ENCODE measurements at places on chromosomes 1 and 21.

DNA sequence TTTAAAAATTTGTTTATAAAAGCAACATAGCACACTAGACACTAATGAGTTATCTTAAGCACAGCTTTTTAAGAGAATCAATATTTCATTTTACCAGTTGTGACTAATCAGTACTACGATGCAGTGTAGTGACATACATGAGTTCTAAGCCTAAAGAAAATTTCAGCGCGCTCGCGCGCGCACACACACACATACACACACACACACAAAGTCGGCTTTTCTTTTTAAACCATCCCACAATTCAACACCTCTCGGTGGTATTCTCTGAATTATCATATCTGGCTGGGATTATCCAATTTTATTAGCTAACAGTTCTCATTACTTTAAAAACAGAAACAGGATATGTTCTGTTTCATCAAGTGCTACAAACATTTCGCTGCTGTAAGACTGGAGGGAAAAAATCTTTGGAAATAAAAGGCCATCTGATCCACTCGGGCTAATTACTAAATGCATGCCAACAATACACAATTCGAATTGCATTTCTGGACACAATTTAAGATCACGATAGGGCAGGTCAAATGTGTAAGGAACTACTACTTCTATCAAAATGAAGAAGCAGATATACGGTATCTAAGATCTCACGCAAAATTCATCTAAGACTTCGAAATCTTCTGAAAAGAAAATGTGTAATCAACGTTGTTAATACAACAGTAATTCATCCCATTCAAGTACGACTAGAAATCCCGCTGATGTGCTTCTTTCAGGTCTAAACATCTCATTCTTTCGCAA lies 1.2 kb downstream of the TUT4 start:
- peak; percentile 34 for DNase-seq

- no peak for DNase-seq
These were observed 135.9 kb downstream of the HHAT start for GRCh38 chr1:210464519-210465039.

GRCh38 chr1:19262047-19262446 lies 10.4 kb downstream of the MRTO4 start:
- no peak for DNase-seq

- no peak for DNase-seq
These were observed 68.2 kb downstream of the ZFYVE9 start for GRCh38 chr1:52210044-52210443.

DNA sequence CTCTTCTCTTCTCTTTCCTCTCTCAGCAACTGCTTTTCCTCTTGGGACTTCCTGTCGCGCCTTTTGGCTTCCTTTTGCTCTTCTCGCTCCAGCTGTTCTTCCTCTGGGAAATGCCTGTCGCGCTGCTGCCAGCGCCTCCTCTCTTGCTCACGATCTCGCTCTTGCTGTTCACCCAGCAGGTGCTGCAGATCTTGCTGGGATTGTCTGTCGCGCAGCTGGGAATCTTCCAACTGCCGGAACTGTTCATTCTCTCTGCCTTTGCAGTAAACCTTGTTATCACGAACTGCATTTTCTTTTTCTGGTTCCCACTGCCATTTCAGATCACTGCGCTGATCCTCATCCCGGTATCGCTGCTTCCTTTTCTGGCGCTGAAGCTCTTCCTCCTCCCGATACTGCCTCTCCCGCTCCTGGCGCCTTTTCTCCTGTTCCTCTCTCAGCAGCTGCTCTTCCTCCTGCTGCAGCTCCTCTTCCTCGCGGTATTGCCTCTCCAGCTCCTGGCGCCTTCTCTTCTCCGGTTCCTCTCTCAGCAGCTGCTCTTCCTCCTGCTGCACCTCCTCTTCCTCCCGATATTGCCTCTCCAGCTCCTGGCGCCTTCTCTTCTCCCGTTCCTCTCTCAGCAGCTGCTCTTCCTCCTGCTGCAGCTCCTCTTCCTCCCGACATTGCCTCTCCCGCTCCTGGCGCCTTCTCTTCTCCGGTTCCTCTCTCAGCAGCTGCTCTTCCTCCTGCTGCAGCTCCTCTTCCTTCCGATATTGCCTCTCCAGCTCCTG lies 5.8 kb downstream of the TCHH start:
- no peak for DNase-seq

DNA sequence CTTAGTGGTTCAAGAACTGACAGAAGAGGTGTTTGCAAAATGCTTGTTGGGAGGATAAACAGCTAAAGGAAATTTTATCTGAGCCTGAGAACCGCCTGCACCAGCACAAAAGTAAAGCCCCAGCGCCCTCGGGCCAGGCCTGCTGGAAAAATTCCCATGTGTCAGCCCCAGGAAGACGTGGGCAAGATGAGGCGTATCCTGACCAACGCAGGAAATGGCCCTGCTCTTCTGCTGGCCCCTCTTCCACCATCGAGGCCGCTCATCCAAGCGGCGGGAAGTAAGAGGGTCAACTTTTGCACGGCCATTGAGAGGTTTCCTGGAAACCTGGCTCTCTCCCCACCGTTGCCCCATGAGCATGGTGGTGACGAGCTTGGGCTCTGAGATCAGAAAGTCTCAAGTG lies 39.6 kb downstream of the LRRC3 start:
- no peak for DNase-seq

DNA sequence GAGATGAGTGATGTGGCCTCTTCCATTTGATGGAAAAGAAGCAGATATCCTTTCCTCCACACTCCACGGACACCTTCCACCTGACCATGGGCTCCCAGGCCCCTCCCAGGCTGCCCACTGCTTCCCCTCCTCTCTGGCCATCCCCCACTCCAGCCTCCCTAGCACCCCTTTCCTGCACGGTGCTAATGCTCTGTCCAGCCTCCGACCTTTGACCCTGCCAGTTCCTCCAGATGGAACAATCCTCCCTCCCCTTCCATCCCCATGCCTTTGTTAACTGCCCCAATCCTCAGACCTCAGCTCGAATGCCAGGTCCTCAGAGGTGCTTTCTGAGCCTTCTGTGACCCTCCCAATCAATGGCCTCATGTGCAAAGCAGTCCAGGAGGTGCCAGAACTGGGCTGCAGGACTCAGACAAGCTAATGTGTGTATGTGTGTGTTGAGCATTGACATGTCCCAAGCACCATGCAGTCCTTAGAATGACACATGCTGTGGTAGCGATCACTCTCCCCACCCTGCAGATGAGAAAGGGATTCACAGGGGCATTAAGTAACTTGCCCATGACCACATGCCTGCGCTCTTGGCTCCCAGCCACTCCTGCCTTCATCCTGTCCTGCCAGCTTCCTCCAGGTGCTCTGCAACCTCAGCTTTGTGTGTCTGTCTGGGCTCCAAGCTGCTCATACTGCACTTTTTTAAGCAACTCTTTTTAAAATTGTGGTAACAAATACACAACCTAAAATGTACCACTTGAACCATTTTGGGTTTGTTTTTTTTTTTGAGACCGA lies 63.5 kb upstream of the EDN2 start:
- DNase-seq, result no peak

- DNase-seq, result no peak
These were observed 6.4 kb downstream of the ADARB1 start for GRCh38 chr21:45080639-45081414.

- no peak for DNase-seq
These were observed 441.6 kb downstream of the SIPA1L2 start for GRCh38 chr1:232188318-232188717.

GRCh38 chr1:185645686-185646085 lies 88.5 kb upstream of the HMCN1 start:
- no peak for DNase-seq

- peak; percentile 52 for DNase-seq
These were observed 300.0 kb downstream of the RRAGC start for GRCh38 chr1:38559446-38560165.

- peak; percentile 41 for DNase-seq
These were observed 47.4 kb upstream of the OSBPL9 start for GRCh38 chr1:51569284-51570062.

DNA sequence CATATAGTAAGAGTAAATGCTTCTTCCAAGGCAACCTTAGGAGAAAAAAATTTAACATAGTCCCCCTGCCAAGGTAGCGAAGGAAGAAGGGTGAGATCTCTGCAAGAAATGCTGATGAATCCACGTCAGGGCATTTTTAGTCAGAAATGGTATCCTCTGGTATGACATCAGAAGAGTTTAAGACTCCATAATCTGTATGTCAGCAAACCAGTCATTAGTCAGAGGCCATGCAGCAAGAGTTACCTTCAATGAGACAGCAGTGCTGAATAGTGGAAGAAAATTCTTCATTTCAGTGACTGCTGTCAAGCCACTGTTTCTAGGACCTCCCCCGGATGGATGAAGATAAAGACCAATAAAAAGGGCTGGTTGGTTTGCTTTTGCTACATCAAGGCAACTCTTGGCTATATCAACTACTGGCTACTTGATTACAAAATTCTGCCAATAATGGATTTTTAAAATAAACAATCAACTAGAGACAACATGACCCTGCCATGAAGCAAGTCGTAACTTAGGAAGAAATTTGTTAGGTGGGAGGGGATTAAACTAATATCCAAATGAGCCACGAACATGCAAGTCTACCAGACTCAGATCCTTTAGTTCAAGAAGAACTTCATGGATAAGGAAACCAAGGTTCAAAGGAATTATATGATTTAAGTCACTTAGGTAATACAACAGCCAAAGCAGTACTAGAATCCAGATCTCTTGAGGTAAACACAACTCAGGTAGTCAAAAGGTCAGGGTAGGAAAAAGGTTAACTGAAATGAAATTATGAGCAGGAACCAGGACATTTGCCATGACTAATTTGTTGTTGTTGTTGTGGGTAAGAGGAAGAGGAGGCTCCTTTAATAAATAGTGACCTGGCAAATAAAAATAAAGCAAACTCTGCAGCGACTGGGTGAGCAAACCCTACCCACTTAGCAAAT lies 25.6 kb upstream of the GUCA2A start:
- no peak for DNase-seq

DNA sequence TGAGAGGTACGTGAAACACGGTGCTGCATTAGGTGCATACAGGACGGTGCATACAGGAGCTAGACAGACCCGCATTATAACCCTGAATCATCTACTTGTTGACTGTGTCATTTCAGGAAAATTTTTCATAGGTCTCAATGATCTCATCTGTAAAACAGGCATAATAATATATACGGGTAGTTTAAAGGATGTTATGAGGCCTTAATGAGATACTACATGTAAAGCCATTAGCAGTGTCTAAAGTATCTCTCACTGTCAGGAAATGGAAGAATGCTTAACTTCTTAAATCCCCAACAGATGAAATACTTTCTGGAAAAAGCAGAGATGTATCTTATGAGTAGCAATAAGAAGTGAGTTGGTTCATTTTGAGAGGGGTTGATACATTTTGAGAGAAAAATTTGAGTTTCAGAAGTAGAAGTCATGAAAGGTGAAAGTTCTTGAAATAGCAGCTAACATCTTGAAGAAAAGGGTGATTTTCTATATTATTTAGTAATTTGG lies 669.6 kb downstream of the PTPRC start:
- DNase-seq, result no peak

DNA sequence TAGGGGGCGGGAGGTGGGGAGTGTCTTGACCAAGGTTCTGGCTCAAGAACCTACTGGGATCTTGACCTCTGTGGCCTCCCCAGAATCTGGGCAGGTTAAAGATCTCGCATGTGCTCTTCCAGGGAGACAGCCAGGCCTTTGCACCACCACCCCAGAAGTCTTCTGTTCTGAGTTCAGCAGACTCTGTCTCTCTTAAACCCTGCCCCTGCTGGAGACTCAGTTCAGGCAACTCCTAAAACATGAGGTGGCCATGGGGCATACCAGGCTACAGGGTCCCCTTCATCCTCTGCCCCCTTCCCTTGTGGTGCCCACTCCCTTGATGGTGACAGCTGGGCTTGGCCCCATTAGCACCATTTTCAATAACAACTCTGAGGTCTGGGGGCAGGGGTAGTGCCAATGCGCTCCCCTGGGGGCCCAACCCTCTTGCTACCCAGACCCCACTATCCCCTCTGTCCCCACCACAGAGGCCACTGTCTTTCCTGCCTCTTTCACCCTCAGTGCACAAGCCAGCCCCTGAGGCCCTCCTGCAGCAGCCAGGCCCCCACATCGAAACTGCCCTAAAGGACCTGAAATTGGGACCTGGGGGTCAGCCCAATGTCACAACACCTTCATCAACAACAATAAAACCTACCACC lies 132.7 kb upstream of the RUNX3 start:
- DNase-seq, result no peak

DNA sequence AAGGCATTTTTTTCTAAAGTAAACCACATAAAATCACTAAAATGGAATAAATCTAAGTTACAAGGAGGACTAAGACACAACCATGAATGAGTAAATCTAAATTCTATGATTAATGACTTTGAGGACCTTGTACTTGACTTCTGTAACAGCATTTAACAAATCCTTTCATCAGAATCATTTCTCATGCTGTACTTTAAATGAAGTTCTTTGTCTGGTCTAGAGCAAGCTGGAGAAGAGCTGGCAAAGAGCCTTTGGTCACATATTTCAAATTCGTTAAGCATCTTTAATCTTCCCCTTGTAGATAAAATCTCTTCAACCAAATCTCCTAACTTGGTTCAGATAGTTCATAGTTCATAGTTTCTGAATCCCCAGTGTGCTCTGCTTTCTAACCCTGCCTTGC lies 405.4 kb downstream of the PTPRC start:
- DNase-seq, result no peak

DNA sequence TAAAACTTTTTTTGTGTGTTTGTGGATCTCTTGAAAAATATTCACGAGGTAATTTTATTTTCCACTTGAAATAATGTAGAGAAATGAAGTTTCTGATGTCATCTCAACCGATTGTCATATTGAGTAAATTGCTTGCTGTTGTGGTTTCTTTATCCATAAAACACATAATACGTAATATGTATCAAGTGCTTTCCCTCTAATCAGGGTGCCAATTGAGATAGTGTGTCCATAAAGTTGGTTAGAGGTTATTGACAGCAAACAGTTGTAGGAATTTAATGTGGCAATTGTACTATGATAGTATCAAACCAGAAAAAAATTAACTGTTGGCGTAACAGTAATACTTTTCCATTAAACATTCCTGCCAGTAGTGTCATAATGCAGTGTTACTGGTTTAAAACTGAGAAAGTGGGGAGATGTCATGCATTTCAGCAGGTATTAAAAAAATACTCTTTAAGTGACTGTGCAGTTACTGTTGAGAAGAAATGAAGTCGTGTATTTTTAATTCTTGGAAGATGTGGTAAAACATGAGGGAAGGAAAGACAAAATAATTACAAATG lies 38.3 kb downstream of the USP25 start:
- DNase-seq, result no peak

GRCh38 chr1:234309598-234310459 lies 63.4 kb upstream of the COA6 start:
- peak; percentile 70 for DNase-seq

- no peak for DNase-seq
These were observed 4.4 kb upstream of the RUNX1 start for GRCh38 chr21:35053356-35054096.

Data from activated CD4-positive, alpha-beta T cell treated with anti-CD3 and anti-CD28 coated beads, Interleukin-2, amount 50 U/mL, for 4 hours (primary cell).